ENCODE measurements at places on chromosomes 2 and 18.

DNA sequence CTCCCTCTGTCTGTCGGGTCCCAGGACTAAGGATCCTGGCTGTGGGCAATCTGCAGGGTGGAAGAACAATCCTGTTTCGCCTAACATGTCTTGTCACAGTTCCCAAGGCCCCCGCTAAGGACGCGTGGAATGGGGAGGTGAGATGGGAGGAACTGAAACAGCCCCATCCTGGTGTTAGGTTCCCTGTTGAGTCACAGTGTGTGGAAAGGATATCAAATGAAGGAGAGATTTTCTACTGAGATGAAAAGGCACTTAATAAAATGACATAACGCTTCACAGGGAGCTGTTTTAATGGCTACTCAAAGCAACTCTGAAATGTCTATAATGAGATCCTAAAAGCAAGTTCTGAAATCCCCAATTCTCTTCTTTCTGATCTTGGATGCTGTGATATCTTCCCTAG, 52.5 kb downstream of the RAB31 start:
- no peaks in the 10 kb centered on the region for H3K36me3 ChIP-seq
- no peak overlapping the region for H3K4me3 ChIP-seq
- H3K27ac ChIP-seq, result no peak overlapping the region
- H3K4me1 ChIP-seq, result peaks cover 15% of the 10 kb centered on the region

DNA sequence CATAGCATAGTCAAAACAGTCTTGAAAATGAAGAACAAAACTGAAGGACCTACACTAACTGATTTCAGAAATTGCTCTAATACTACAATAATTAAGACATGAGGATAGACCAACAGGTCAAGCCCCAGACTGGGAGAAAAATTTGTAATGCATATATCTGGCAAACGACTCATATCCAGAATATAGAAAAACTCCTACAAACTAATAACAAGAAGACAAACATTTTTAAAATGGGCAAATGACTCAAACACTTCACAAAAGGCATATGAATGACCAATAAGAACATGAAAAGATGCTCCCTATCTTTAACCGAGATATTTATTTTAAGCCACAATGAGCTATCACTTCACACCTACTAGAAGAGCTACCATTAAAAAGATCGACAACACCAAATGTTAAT, 14.2 kb downstream of the TGFBRAP1 start:
- H3K4me1 ChIP-seq, result no peaks in the 10 kb centered on the region
- no peak overlapping the region for H3K27ac ChIP-seq
- no peaks in the 10 kb centered on the region for H3K27me3 ChIP-seq
- no peaks in the 10 kb centered on the region for H3K36me3 ChIP-seq

DNA sequence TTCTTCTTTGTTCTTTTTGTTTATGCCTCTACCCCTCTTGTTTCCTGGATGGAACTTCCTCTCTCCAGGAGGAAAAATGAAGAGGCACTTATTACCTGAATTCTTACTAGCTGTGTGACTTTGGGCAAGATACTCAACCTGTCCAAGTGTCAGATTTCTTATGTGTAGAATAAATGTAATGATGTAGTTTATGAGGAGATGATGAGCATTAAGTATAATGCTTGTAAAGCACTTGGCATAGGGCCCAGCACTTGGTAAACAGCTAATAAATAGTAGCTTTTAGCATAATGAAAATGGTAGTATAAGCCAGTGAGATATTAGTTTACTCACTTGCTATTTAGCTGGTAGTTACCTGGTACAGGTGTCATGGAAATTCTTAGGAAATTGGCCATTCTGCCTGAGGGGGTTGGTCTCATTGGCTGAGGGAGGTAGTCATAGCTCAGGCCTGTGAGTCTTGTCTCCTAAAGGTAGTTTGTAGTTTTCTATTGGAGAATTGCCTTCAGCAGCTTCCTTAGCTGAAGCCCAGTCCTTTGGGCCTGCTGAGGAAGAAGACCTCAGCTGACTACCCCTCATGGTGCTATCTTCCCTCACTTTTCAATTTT, 133.4 kb upstream of the NABP1 start:
- no peaks in the 10 kb centered on the region for H3K36me3 ChIP-seq
- H3K4me1 ChIP-seq, result peaks cover 2% of the 10 kb centered on the region
- H3K27me3 ChIP-seq, result no peaks in the 10 kb centered on the region
- DNase-seq, result no peak
- no peak overlapping the region for H3K4me3 ChIP-seq

DNA sequence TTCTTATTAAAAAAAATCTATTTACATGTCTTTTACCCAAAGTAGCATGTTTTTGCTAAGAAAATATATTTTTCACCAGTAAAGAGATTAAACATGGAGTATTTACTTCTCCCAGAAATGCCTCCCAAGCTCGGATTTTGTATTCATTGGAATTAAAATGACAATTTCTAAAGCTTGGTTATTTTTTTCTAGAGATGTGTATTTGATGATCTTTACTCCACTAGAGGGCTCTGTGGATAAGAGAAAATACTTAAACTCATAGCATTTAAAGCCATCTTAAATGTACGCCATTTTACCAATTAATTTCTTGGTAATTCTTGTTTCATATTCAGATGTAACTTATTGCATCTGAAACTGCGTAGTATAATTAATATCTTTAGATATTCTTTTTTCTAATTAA, 461.4 kb downstream of the GALR1 start:
- H3K4me1 ChIP-seq, result no peaks in the 10 kb centered on the region
- H3K27ac ChIP-seq, result no peak overlapping the region
- no peak for DNase-seq
- no peak overlapping the region for H3K4me3 ChIP-seq
- H3K27me3 ChIP-seq, result no peaks in the 10 kb centered on the region

- H3K27ac ChIP-seq, result no peak overlapping the region
- H3K4me1 ChIP-seq, result peaks cover 31% of the 10 kb centered on the region
- H3K36me3 ChIP-seq, result no peaks in the 10 kb centered on the region
- H3K4me3 ChIP-seq, result no peak overlapping the region
These were observed 3.9 kb upstream of the TNS1 start for GRCh38 chr2:218006741-218007140.

GRCh38 chr2:45856391-45857274, 205.2 kb downstream of the PRKCE start:
- H3K4me3 ChIP-seq, result no peak overlapping the region
- H3K4me1 ChIP-seq, result peaks cover 20% of the 10 kb centered on the region
- DNase-seq, result no peak
- no peaks in the 10 kb centered on the region for H3K36me3 ChIP-seq

- H3K27me3 ChIP-seq, result peaks cover 98% of the 10 kb centered on the region
- peak overlapping the region; percentile 72 for H3K4me3 ChIP-seq
- H3K4me1 ChIP-seq, result peaks cover 10% of the 10 kb centered on the region
- no peak overlapping the region for H3K27ac ChIP-seq
- peaks cover 2% of the 10 kb centered on the region for H3K36me3 ChIP-seq
- no peak for DNase-seq
These were observed 2.3 kb downstream of the EMX1 start for GRCh38 chr2:72919414-72920317.

DNA sequence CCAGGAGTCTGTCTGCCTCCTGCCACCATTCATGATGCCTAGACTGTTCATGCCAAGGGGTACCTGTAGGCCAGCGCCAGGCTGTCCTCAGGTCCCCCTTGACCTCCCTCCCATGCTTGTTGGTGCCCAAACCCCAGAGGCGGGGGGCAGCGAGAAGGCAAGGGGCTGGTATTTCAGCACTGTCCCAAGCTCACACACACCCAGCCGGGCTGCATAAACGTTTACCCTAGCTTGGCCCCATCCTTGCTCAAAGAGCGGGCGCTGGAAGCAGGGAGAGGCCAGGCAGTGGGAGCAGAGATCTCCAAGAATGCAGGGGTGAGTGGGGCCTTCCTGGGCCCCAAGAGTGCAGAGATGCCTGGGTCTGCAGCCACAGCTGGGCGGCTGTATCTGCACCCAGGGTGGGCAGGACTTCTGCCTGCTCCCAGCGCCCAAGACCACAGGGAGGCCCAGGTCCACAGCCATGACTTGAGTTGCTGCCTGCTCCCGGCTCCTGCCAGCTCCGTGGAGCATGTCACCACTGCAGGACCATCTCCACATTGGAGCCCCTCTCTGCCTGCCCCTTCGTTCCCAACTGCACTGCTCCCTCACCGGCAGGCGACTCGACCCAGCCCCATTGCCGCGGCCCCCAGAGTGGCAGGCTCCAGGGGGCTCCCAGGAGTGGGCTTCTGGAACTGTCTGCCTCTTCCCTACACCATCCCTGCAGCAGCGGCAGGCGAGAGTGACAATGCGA, 616.6 kb downstream of the METTL4 start:
- no peak overlapping the region for H3K4me3 ChIP-seq
- H3K27me3 ChIP-seq, result no peaks in the 10 kb centered on the region
- DNase-seq, result no peak

DNA sequence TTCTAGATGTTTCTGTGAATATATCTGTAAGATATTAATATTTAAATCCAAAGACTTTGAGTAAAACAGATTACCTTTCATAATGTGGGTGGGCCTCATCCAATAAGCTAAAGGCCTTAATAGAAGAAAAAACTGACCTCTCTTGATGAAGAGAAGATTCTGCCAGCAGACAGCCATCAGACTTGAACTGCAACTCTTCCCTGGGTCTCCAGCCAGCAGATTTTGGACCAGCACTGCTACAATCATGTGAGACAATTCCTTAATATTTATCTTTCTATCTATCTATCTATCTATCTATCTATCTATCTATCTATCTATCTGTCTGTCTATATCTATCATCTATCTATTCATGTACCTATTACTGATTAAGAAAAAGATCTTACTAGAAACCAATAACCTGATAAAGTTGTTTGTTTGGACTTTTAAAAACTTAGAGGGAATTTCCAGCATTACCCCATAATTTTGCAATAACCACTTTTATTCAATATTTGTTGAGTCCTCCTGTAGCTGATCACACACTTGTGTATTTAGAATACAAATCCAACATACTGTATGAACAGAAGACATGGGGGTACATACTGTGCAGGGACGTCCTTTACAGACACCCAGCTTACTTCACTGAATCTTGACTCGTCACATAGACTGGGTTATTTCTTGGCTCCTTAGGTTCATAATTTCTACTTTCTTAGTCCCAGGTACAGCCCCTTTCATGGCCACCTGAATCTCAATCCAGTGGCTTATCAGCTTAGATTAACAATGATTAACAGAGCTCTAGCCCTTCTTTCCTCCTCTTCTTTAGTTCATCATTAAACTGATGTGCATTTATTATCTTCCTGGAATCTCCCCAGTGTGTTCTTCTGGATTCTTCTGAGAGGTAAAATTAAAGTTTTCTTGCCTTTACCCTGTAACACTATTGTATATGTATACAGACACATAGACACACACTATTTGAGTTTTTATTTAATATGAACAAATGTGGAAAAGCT, 27.2 kb upstream of the STAT4 start:
- H3K27me3 ChIP-seq, result no peaks in the 10 kb centered on the region
- H3K36me3 ChIP-seq, result no peaks in the 10 kb centered on the region
- no peak overlapping the region for H3K4me3 ChIP-seq

GRCh38 chr2:239361311-239361642, 39.5 kb downstream of the HDAC4 start:
- no peak for DNase-seq
- H3K36me3 ChIP-seq, result no peaks in the 10 kb centered on the region
- H3K4me3 ChIP-seq, result no peak overlapping the region
- no peaks in the 10 kb centered on the region for H3K4me1 ChIP-seq

DNA sequence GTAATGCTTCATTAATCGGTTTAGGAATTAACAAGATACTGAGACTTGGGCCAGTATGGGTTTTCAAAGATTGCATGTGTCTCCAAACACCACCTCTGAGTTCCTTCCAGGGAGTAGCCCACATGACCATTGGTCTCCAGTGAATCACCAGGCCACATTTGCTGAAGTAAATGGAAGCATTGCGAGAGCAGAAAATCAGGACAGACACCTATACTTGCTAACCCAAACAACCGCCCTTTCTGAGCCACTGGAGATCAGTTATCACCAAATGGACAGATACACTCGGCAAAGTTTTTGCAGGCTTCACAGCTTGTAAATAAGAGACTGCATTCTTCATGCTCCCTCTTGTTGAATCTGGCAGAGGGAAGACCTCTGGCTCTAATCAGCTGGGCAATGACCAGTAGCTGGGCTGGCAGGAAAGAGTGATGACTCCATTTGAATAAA, 40.9 kb downstream of the GATA6 start:
- H3K36me3 ChIP-seq, result no peaks in the 10 kb centered on the region
- no peak overlapping the region for H3K27ac ChIP-seq

GRCh38 chr2:101873543-101873942, 118.2 kb upstream of the IL1R2 start:
- H3K27me3 ChIP-seq, result peaks cover under 1% of the 10 kb centered on the region
- H3K36me3 ChIP-seq, result peaks cover 100% of the 10 kb centered on the region
- no peak overlapping the region for H3K27ac ChIP-seq
- no peak overlapping the region for H3K4me3 ChIP-seq
- H3K4me1 ChIP-seq, result no peaks in the 10 kb centered on the region

DNA sequence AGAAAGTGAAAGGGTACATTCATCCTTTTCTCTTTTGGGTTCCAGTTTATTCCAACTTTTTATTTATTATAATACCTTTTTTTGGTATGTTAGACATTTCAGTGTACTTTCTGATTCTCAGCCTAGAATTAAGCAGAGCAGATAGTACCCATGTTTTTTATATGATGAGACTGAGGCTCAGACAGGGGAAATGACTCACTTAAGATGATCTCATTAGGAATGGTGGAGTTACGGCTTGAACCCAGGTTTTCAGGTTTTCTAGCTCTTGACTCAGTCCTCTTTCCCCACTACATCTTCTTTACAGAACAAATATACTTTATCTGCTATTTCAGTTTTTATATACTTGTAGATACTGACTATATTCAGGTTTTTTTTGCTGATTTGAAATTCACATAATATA, 51.7 kb upstream of the OTX1 start:
- H3K4me3 ChIP-seq, result no peak overlapping the region
- H3K27me3 ChIP-seq, result no peaks in the 10 kb centered on the region
- no peak overlapping the region for H3K27ac ChIP-seq
- H3K36me3 ChIP-seq, result peaks cover 21% of the 10 kb centered on the region
- no peak for DNase-seq

DNA sequence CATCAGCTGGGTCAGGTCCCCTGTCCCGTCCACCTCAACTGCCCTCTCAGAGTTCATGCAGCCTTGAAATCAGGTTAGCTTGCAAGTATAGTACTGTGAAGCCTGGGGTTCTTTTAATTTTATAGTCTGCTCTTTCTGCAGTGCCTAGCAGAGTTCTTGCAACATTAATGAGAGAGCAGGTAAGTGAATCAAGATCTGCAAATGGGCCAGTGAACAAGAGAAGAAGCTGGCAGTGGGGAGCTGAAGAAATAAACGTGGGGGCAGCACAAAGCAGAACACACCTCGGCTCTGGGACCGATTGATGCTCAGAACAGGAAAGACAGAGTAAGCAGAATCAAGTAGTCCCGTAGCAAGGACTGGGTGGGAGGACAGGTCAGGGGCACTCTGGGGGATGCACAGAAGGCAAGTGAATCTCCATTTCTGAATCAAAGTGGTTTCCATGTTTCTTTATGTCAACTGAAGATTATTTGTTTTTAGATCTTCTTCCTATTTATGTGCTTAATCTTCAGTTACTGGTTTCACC, 675.5 kb downstream of the RNF144A start:
- no peaks in the 10 kb centered on the region for H3K27me3 ChIP-seq
- no peaks in the 10 kb centered on the region for H3K4me1 ChIP-seq
- no peaks in the 10 kb centered on the region for H3K36me3 ChIP-seq
- H3K4me3 ChIP-seq, result no peak overlapping the region
- H3K27ac ChIP-seq, result no peak overlapping the region
